Stimulated activated CD8-positive, alpha-beta memory T cell treated with anti-CD3 and anti-CD28 coated beads, Interleukin-15, amount 100 ng/mL, for 24 hours (primary cell): ENCODE measurements at places on chromosomes 7 and 10.

DNA sequence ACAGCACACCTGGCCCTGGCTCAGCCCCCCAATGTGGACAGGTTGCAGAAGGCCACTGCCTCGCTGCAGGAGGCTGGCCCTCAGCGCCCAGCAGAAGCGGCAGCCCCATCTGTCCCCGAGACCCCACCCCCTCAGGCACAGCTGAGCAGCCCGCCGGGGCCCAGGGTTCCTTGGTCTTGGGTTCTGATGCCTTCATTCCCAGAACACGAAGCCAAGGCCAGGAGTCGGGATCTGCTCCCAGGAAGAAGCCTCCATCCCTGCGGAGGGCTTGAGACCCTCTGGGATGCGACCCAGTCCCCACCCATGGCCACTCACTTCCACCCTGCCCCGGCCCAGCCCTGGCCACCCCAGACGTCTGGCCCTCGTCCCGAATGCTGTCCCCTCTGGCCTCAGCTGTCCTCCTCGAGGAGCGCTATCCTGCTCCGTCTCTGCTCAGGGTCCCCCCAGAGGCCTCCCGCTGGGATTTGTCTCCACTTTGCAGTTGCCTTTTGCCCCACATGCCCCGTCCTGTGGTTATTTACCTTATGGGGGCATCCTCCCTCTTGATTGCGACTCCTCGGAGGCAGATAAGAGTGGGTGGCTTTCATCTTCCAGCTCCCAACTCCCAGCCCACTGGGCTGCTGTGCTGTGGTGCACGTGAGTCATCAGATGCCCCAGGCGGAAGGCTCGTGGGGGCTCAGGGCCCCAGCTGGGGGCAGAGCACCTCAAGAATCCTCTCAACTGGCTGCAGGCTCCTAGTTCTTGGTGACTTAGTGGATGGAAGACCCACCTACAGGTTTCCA is 97.5 kb downstream of the MKI67 start:
- no peak for DNase-seq

DNA sequence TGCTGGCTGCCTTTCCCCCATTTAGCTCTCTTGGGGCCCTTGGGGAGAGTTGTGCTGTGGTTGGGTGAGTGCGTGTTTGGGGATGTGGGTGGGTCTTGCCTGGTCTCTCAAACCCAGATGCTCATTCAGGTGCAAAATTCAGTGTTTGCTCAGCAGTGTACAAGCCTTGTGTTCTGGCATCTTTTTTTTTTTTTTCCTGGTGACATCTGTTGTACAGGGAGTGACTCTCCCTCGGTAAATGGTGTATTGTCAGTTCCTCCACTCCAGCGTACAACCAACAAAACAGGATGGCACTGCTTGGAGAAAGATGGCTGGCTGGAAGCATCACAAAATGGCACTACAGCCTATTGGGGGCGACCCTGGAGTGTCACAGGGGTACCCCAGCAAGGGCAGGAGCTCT is 75.5 kb downstream of the LRMDA start:
- DNase-seq = no peak

DNA sequence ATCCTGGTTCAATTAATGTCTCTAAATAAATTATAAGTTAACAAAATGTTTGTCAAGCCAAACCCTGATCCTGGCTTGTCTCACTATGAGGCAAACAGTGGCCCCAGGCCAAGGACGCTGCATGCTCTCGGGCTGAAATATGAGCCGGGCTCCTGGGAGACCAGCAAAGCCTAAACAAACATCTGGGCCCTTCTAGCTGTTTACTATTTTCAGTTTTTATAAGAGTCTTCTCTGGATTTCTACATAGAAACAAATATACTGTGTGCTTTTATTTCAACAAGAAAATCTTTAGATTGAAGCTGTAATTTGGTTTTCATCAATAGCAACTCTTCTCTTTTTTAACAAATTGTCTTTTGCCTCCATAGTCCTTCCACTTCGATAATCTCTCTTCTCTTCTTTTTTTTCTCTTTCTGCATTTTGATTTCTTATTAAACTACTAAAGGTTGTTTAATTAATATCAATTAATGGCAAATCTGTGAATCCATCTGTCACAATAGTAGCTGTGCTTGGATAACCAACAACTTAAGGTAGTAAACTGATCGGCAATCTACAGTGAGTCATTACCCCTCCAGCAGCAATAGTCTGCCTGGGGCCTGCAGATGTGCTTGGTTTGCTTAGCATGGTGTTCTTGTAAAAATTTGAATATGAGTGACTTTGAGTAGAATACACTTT is 83.3 kb upstream of the DNAJC1 start:
- DNase-seq = no peak

DNA sequence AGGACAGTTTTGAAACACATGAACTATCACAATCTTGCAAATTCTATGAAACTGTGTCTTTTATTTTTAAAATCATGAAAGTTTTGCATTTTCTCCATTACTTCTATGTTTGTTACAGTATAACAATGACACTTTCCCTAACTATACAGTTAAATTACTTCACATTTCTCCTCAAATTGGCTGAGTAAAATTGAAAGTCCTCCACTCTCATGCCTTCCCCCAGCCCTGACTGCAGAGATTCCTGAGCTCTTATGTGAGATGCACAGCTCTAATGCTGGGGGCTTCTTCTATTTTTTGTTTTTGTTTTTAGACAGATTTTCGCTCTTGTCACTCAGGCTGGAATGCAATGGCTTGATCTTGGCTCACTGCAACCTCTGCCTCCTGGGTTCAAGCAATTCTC is 22.7 kb upstream of the MAP3K8 start:
- no peak for DNase-seq

DNA sequence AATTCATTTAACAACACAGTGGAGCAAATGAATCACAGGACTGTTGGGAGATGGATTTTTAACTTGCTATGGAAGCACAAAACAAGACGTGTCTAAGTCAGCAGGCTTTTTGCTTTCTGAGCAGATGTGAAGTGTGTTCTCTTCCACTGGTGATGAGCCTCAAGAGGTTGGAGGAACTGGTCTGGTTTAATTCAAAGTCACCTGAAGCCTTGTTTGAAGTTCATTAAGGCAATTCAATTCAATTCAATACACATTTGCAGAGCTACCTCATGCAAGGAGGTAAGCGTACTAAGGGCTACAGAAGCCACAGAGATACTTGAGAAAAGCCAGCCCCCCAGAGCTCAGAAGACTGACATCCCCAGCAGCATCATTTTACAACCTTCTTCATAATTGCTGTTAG is 68.4 kb upstream of the PALS2 start:
- no peak for DNase-seq

DNA sequence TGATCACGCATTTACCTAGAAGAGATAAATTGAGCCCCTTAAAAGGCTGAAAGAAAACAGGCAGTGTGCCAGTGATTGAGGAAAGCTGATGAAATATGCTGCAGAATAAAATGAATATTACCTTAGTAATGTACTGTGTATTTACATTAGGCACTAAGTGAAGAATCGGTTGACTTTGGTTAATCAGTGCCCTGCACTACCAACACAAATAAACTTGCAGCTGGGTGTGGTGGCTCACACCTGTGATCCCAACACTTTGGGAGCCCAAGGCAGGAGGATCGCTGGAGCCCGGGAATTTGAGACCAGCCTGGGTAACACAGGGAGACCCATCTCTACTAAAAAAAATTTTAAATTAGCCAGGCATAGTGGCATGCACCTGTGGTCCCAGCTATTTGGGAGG is 148.3 kb upstream of the TCF7L2 start:
- DNase-seq = no peak
